ENCODE measurements at places on chromosomes 3 and 15.
A peak's percentile ranks its signal among the peaks of the same experiment; 100 is the strongest.

DNA sequence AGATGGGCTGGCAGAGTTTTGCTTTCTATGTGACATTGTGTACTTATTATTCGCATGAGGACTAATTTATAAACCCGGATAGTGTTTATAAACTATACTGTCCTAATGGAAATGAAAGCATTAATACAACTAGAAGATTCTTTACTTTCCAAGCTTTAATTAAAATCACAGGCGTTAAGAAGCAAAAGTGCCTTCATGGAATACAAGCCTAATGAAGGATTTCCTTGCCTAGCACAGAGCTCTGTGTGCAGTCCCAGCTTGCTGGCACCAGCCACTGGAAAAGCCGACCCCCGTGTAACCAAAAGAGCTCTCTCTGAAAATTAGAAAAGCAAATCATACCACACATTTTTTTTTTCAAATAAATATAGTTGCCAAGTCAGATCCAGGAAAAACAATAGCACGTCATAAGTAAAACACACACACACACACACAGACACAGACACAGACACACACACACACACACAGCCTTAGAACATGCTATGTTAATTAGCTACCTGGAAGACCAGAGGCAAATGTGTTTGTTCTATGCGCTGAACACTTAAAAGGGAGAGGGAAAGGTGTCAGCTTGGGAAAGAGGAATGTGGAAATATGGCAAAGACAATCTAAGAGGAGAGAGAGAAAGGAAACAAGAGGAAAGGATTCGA is 1084.2 kb downstream of the TUSC7 start:
- DNase-seq: peak; percentile 2

- DNase-seq: no peak
Measured at GRCh38 chr15:48313216-48313615, 18.0 kb upstream of the DUT start.

- no peak for DNase-seq
Measured at GRCh38 chr15:40114218-40114617, 5.5 kb upstream of the BMF start.

- DNase-seq: no peak
Measured at GRCh38 chr3:152225201-152225600, 43.5 kb upstream of the MBNL1 start.

DNA sequence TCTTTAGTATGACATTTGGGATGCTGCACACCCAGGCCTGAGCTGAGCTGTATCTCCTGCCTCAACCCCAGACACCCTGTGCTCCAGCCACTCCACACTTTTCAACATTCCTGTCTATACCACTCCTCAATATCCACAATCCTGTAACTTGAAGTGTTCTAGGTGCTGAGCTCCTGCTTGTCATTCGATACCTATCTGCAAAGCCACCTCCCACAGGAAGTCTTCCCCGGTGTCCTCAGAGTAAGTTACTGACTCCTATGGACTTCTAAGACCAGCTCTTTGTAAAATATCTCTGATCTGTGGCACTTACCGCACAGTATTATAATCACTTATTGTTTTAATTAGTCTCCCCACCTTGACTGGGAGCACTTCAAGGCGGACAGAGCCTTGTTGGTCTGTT is 1.2 kb upstream of the CAV3 start:
- DNase-seq: no peak

GRCh38 chr3:55690726-55691125 is 203.6 kb upstream of the WNT5A start:
- no peak for DNase-seq

DNA sequence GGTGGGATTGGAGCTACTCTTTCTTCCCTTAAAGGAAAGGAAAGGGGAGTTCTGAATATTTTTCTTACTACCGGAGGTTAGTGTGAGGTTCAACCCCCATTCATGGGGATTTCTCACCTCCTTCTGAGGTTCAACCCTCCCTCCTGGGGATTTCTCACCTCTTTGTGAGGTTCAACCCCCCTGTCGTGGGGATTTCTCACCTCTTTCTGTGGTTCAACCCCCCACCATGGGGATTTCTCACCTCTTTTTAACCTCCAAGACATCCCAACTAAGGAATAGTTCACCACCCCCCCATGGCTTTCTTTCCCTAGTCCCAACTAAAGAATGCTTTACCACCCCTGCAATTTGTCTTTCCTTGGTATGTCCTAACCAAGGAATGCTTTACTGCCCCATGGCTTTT is 520.3 kb downstream of the EDEM1 start:
- DNase-seq: no peak

GRCh38 chr3:79568938-79569337 is 198.9 kb downstream of the ROBO1 start:
- no peak for DNase-seq

- DNase-seq: no peak
Measured at GRCh38 chr15:46855388-46855787, 861.9 kb upstream of the SEMA6D start.

GRCh38 chr3:30042916-30043555 is 563.4 kb upstream of the TGFBR2 start:
- DNase-seq: no peak

- DNase-seq: no peak
Measured at GRCh38 chr15:72907733-72908132, 124.2 kb upstream of the ADPGK start.

GRCh38 chr3:4583416-4583815 is 90.3 kb downstream of the ITPR1 start:
- no peak for DNase-seq

DNA sequence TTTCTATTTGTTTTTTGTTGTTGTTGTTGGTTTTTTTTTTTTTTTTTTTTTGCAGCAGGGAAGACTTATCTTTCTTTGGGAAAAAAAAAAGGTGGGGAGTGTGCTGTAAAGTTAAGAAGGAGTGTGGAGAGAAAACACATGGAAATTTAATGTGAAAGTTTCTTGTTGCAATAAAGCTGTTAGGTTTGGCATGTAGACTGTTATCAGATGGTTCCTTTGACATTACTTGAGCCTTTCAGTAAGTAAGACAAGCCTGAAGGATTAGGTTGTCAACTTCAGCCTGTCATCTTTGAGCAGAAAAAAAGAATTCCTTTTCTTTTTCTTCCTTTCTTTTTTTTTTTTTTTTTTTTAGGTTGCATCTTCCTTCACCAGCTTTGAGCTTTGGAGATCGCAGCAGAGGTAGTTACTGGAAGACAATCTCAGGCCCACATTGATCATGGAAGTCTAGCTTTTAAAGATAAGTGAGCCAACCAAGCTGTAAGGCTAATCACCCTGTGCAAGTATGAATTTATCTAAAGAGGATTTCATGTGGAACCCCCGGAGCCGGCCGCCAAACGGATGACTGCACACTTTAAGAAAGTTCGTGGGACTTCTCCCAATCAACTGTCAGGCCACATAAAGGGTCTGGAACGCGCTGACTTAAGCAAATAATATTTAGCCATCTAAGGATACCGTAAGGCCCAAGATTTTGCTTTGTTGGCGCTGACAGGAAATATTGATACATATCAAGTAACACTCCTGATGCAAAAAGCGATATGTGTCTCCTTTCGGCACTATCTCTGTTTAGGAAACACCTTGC is 1040.1 kb upstream of the NR2F2 start:
- DNase-seq: no peak

DNA sequence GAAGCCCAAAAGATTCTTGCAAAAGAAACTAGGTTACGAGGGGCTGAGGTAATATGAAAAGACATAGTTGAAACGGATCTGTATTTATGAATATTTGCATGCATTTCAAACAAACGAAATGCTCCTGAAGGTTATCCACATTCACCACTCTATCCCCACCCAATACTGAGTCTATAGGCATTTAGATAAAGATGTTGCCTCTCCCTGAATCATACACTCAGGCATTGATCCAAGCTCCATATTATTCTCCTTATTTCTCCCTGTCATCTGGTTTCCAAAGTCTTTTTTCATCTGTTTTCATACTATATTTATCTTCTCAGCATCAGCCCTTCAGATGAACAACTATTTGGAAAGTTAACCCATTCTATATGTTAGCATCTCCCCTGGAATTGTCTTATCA is 492.5 kb upstream of the TGFBR2 start:
- DNase-seq: no peak

Measured in epithelial cell of esophagus (primary cell).